ENCODE measurements at places on chromosomes 11 and 22.
A peak's percentile ranks its signal among the peaks of the same experiment; 100 is the strongest.

GRCh38 chr11:95119361-95120060, 29.9 kb downstream of the ENDOD1 start:
- DNase-seq = no peak

GRCh38 chr11:21622566-21622965, 570.3 kb upstream of the ANO5 start:
- no peak for DNase-seq

GRCh38 chr22:45516923-45517675, 14.4 kb downstream of the FBLN1 start:
- peak; percentile 82 for DNase-seq

DNA sequence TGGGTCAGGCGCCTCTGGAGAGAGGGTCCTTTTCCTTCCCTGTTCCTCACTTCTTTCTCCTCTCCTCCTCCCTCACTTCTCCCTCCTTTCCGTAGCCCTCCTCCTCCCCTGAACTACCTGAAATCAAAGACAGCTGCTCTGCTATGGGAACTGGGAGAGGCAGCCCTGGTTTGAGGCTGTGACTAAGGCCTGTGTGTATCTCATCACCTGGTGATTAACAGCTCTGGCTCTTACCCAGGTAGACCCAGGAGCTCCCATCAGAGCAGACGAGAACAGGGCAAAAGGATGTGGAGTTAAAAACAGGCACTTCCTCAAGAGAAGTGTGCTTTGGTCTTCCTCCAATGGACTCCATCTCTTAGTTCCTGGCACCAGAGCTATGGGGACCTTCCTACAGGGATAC, 5.8 kb downstream of the ISX start:
- DNase-seq = no peak

DNA sequence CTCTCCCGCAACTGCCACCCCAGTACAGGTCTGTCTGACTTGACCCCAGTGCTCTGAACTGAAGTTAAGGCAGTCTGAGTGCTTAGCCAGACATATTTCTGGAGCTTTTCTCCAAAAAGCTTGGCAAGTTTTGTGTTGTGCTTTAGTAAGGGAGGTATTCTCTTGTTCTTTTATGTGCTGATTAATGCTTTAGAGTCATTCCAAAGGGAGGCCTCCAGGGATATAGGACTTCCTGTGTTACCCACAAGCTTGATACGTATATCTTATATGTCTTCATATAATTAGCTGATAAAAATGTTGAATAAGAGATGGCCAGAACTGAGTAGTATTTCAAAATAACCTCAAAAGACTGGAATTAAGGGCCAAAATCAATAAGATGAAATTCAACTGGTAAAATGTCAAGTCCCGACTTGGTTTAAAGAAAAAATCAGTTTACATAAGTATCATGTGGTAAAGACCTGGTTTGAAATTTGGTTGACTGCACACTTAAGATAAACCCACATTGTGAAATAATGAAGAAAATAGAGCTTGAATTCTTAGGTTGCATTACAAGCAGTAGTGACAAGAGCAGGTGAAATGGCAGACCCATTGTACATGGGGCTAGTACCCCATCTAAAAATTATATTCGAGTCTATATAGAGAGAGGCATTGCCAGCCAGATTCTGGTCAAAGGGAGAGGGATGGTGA, 226.9 kb downstream of the SNX19 start:
- no peak for DNase-seq

DNA sequence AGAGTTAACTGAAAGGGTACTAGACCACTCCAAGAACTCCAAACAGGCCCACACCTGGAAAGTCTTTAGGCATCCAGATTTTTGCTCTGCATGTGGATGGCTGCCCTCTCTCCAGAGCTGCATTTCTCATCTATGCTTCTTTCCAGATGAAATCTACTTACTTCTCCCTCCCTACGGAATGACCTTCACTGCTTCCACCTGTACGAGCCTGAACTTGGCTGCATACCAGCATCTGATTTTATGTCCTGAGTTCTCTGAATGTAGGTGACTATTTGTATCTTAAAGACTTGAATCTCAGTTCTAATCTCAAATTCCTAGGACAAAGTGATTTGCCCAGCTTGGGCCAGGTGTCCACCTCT, 13.3 kb downstream of the CELF1 start:
- no peak for DNase-seq

DNA sequence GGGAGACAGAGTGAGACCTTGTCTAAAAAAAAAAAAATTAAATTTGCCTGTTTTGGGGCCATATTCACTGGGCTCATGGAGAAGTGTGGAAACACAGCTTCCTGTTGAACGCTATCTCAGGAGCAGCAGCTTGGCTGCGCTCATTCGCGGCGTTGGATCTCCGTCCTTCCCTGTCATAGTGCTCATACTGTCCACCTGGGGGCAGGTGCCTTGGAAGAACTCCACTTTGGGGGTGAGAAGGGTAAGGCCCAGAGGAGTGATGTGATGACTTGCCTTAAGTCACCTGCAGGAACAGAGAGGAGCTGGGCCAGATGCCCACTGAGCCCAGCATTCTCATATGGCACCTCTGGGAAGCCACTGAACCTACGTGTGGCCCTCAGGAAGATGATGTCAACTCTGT, 82.8 kb downstream of the CABIN1 start:
- no peak for DNase-seq

GRCh38 chr22:49983148-49984042, 22.8 kb downstream of the PIM3 start:
- DNase-seq = peak; percentile 61

DNA sequence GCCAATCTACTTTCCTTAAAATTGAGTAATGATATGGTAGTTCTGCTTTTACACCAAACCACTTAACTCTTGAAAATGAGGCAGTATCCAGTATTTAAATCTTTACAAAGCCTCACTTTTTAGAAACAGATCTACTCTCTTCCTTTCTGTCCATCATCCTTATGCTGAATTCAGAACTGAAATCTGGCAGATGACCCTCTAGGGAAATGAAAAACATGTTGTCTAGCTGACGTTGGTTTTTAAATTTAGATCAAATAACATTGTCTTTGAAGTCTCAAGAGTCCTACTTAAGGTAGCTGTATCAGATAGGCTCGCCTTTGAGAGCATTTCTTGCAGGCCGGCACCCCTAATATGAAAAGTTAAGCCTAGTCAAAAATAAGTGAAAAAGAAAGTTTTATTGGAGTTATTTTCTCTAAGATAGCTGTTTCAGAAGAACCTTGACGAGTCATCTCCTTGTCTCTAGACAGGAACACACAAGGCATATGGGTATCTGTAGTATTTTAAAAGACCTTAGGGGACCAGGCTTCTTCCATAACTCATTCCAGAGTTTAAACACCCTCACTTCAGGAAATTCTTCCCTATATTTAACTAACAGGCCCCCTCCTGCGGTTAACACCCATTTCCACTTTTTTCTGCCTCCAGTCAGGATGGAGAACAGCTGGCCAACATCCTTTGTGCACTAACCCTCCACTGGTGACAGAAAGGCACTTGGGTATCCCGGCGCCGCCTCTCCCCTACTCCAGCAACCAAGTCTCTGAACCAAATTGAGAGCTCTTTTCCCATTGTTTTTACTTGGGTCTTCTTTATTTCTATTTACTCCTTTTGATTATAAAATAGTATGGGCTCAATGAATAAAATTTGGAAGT, 81.2 kb downstream of the WNT11 start:
- DNase-seq = no peak

- DNase-seq = no peak
Measured at GRCh38 chr22:34783436-34783835, 282.5 kb upstream of the ISX start.

- peak; percentile 76 for DNase-seq
Measured at GRCh38 chr11:110463153-110463552, 33.4 kb downstream of the FDX1 start.

GRCh38 chr22:23394525-23395326, 185.4 kb downstream of the IGLL1 start:
- DNase-seq = peak; percentile 44

- DNase-seq = no peak
Measured at GRCh38 chr11:69496202-69496557, 14.7 kb downstream of the LINC01488 start.

DNA sequence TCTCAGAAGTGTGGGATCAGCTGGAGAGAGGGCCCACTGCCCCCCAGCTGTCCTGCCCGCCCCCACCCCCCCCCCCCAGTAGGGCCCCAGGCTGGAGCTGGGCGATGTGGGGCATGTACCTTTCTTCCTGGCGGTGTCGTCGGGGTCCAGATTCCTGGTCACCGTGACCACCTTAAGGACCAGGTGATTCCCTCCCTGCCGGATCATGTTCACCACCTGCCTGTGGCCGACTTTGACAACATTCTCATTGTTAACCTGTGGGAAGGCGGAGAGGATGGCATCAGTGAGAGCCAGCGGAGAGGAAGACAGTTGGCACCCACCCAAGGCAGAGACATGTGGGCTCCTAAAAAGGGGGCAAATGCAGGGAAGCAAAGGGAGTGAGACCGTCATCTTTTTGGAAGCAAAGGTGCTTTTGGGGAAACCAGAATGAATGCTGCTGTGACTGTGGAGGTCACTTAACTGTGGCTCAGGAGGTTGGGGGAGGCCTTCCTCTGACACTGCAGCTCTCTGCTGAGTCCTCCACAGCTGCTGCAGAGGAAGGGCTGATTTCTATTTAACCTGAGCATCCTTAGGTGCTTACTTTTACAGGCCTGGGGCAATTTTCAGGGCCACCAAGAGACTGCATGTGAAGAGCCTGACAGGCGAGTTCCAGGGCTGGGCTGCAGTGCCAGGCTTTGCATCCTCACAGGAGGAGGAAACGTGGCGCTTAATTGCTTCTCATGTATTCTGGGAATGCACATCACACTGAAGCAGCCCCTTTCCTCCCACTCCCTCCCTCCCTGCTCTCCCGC, 104.5 kb downstream of the CTTN start:
- DNase-seq = no peak

- no peak for DNase-seq
Measured at GRCh38 chr11:3913921-3914320, 58.5 kb downstream of the STIM1 start.

GRCh38 chr11:83493917-83494316, 207.8 kb upstream of the CCDC90B start:
- no peak for DNase-seq

GRCh38 chr11:9001736-9002135, 2.1 kb downstream of the NRIP3 start:
- peak; percentile 69 for DNase-seq

GRCh38 chr11:100876815-100877520, 189.9 kb downstream of the ARHGAP42 start:
- DNase-seq = peak; percentile 60

DNA sequence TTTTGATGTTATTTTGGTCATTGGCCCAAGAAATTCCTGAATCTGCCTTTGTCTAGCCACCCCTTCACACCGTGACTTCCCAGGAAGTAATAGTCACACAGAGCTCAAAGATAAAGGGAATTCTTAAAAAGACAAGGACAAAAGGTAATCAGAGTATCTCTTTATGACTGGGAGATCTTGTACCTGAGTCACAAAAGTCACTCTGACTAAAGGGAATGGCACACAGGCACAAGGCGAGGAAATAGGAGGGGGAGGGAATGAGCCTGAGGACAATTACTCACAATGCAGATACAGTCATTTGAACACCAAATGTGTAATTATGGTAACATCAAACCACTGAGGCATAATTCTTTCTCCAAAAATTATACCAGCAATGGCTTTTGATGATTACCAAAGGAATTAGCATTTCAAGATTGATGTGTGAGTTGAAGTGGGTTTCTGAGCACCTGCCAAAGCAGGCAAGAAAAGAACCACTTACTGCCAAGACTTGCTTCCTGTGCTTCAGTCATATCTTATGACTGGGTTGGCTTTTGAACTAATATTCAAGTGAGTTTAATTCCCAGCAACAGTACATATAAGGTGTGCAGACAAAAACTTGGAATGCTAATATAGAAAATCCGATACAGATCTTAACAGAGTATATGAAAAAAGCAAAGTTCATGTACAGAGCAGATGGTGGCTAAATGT, 856.4 kb downstream of the LRRC4C start:
- DNase-seq = peak; percentile 72

- no peak for DNase-seq
Measured at GRCh38 chr11:116478669-116479668, 293.8 kb downstream of the BUD13 start.

- DNase-seq = no peak
Measured at GRCh38 chr11:108891143-108891542, 226.3 kb downstream of the DDX10 start.

- no peak for DNase-seq
Measured at GRCh38 chr22:24367841-24368240, 59.6 kb upstream of the ADORA2A start.

- peak; percentile 86 for DNase-seq
Measured at GRCh38 chr11:61609980-61610366, 29.1 kb upstream of the SYT7 start.

DNA sequence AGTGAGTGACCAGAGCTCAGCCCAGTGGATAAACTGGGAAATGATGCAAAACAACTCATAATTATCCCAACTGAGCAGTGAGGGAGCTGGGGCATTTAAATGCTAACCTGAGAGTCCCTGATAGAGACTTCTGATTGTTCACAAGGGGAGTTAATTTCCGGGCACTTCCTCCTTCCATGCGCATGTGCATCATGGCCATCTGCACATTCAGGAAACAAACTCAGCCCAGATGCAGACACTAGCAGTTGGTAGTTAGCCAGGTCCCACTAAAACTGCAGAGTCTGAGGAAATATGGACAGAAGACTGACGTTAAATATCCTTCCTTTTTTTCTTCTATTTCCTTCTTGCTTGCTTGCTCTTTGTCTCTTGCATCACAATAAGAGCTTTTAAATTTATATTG, 852.1 kb upstream of the LRRC4C start:
- DNase-seq = no peak

GRCh38 chr22:24871611-24872205, 65.7 kb downstream of the SGSM1 start:
- no peak for DNase-seq

GRCh38 chr11:18295316-18295715, 26.6 kb downstream of the HPS5 start:
- DNase-seq = no peak

GRCh38 chr11:70624598-70624993, 226.3 kb downstream of the CTTN start:
- DNase-seq = no peak

DNA sequence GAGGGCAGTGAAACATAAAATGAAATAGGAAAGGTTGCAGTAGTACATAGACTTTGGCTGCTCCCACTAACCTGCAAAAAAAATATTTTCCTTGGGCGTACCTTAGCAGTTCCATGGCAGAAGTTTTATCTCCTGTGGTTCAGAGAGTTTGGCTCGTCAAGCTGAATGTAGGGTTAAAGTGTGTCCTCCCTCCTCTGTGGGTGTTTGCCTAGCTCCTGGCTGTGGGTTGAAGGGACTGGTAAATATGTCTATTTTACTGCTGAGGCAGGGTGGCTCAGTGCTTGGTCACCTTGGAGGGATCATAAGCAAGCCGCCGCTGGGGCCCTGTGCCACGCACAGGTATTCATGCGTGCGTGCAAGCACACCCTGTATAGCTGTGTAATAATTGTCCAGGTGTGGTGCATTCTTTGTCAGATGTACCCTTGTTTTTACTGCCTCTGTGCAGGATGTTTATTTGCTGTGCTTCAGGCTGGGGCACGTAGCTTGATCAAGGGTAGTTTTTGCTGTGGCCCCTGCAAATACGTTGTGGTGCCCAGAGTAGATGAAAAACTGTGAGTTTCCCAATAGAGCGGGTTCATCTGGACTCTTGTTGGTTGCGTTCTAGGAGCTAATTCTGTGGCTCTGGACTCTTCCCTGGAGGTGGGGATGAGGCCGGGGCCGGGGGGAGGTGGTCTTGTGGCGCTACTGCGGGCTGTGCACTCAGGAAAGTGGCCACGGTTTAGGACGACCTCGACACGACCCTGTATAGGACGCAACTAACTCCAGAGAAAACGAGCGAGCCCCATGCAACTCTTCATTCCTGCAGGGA, 732 bp upstream of the SORL1 start:
- no peak for DNase-seq

- no peak for DNase-seq
Measured at GRCh38 chr11:17383461-17383860, 5.0 kb downstream of the KCNJ11 start.

GRCh38 chr11:120281143-120281795, 41.3 kb downstream of the POU2F3 start:
- DNase-seq = no peak

Measured in islet precursor cell (in vitro differentiated cells).